Activated CD8-positive, alpha-beta memory T cell treated with anti-CD3 and anti-CD28 coated beads, Interleukin-2, amount 10 ng/mL, durations not matched to agents 7 days and 5 days (primary cell): ENCODE measurements at places on chromosomes 2 and 18. TPM values are rescaled to one million over a fixed set of nuclear protein-coding genes. Genes with fewer than 3 reads are reported as not detected.

DNA sequence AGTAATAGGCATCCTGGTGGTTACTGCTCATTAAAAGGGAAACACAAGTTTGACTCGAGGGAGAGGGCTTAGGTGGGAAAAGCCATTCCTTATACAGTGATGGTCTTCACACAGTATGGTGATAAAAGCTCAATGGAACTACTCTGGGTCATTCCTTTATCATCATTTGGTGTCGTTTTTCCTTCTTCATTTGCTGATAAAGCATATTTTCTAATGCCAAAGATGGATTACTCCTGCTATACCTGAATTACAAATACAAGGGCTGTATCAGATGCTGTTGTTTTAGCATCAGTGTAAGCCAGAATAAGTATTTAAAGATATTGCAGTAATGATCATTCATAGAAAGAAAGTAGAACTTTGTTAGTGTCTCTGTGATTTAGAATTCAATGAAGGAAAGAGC, 563.7 kb downstream of the PLCL1 start:
- DNase-seq = no peak

- DNase-seq = peak; percentile 72
Observed at GRCh38 chr2:199977984-199978415, 22.6 kb downstream of the MAIP1 start.

DNA sequence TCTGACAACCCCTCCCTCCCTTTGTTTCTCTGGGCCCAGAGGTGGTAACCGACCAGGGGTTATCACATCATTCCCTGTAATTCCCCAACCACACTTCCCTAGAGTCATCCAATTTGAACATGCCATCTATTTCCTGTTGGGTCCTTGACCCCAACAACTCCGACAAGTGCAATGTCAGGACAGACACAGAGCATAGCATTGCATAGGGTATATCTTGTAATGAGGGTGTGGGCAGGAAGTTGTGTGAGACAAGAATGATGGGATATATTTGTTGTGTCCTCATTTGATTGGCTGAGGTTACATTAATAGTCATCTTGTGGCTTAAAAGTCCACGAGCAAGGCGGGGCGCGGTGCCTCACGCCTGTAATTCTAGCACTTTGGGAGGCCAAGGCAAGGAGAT, 33.4 kb upstream of the CNOT11 start:
- no peak for DNase-seq

DNA sequence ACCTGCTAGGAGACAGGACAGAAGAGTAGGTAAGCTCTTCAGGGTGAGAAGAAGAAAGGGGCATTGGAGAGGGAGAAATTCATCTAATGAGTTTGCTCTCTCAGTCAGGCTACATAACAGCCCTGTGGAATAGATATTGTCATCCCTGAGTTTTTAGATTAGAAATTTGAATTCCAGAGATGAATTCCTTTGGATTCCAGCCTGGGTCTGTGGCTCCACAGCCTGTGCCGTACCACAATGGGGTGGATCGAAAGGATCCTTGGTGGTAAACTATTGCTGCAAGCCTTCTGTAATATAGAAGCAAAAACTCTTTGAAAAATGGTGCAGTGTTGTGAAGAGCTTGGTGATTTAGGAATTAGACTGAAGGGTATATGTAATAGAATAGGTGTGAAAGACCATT, 21.0 kb downstream of the MYO1B start:
- no peak for DNase-seq

DNA sequence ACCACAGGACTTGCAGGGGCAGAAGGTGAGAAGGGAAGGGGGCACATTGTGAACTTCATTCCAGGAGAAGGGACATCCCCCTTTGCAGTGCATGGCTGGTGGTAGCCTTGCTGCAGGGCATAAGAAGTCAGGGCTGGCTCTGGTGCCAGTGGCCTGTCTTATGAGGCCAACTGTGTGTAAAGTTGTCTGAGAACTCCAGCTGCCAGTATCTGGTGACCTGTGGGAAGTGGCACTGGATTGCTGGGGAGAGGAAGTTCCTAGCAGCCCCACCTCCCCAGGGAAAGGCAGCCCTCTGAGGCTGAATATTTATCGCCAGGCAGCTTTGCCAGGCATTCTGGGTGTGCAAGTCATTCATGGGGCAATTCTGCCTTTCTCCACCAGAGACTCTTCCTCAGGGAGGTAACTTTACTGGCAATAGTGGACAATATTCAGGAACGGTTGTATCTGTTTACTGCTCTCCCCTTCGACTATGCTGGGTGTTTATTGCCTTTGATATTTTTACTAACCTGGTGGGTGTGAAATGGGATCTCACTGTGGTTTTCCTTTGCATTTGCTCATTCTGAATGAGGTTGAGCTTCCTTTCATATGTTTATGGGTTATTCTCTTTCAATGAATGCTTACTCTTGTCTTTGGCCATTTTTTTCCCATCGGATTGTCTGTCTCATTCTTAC, 12.3 kb downstream of the TRPM8 start:
- DNase-seq = no peak

GRCh38 chr2:143157001-143157400, 27.8 kb downstream of the ARHGAP15 start:
- DNase-seq = no peak

DNA sequence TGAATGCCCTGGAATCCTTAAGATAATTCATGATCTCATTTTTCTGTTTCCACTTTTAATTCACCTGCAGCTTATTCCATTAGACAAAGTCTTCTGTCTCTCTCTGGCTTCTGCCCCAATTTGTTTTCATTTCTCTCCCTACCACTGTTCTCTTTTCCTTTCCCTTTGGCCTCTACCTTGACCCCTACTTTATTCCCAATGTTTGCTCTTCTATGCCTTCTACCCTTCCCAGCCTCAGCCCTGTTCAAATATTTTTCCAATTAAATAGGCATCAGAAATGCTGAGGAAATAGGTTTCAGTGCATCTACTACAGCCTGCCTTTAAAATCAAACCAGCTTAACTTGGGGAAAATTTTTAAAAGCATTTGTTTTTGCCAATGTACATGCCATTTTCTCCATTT, 443.7 kb upstream of the CWC22 start:
- no peak for DNase-seq

DNA sequence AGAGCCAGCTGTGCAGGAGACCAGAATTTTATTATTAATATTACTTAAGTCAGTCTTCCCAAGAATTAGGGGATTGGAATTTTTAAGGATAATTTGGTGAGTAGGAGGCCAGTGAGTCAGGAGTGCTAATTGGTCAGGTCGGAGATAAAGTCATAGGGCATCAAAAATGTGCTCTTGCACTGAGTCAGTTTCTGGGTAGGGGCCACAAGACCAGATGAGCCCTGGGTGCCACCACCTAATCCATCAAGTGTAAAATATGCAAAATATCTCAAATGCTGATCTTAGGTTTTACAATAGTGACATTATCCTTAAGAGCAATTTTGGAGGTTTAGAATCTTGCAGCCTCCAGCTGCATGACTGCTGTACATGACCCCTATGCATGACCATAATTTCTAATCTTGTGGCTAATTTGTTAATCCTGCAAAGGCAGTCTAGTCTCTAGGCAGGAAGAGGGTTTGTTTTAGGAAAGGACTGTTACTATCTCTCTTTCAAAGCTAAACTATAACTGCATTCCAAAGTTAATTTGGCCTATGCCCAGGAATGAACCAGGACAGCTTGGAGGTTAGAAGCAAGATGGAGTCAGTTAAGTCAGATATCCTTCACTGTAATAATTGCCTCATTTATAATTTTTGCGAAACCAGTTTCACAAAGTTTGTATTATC, 215.9 kb downstream of the RNF152 start:
- no peak for DNase-seq

DNA sequence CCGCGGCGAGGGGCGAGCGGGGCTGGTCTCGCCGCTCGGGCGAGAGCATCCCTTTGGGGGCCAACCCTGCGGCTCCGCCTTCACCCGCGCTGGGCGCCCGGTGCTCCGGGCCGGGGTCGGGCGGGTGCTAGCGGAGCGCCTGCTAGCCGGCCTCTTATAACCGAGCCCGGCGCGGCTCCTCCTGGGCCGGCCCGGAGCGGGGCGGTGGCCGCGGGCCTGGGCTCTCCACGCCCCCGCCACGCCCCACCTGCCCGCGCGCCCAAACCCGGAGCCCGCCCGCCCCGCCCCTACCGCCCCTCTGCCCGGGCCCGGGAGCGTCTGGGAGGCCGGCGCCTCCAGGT, at the start of gene FOXI3:
Gene FOXI3 (minus strand): TSS at position 129 of the 341 bp plus-strand sequence. CDS start 158 bp downstream, outside the sequence.
- DNase-seq = no peak

DNA sequence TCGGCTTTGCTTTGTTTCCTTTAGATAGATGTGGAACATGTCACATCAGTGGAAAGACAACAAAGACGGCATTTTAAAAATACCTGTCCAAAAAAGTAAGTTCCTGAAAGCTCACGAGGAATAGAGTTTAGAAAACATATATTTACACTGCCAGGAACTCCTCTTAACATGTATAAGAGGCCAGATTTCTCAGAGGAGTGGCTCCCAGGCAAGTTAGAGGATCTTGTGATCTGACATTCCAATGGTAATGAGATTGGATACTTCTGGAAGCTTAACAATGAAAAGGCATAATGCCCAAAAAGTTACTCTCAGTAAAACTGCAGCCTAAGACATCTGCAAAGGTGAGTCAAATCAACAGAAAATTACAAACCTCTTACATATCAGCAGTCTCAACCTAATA, 77.1 kb downstream of the CYRIA start:
- DNase-seq = no peak

DNA sequence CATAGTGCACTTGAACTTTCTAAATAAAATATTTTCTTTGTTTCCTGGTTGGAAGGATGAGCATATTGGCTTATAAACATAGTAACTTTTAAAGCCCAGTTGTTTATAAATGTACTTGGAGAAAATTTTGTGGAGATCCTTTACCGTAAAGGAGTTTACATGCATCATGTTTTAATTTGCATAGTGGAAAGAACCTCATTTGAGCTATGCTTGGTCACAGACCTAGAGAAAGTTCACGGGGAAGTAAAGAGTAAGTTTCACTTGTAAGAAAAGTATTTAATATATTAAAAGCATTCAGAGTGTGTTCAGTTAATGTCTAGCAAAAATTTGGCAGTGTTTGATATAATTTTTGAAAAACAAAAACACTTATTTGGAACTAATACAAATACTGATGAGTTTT, 45.3 kb downstream of the PIKFYVE start:
- no peak for DNase-seq

DNA sequence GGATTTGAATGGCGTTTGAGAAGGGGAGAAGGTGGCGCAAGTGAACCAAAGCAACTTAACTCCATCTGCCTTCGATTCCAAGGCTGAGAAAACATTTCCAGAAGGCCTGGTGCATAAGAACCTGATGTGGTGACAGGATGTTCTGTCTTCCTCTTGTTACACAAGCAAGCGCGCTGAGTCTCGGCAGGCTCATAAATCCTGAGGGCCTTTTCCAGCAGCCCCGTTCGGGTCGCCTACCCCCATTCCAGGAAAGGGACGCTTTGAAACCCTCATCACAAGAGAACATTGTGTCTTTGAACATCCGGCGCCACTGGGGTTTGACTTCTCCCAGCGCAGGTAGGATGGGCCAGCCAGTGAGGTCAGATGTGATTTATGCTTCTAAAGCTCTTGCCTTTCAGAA, 403.5 kb downstream of the SETBP1 start:
- DNase-seq = no peak

DNA sequence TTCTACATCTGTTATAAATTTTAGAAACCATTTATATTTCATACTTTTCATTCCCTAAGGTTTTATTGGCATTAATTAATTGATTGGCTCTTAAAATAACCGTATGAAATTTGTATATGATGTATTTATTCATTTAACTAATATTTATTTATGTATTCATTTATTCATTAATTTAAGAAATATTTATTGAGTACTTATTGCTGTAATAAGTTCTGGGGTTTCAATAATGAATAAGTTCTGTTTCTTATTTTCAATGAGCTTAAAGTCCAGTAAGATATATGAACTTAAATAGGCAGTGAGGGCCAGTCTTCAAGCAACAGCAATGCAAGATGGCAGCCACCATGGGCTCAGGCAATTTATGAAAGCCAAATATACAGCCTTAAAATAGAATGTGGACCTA, 17.9 kb downstream of the CDK15 start:
- no peak for DNase-seq

- no peak for DNase-seq
Observed at GRCh38 chr2:187274146-187274545, 173.9 kb downstream of the CALCRL start.

GRCh38 chr18:26307161-26307773, 81.0 kb downstream of the TAF4B start:
- DNase-seq = no peak

- no peak for DNase-seq
Observed at GRCh38 chr18:79185648-79186047, 116.5 kb downstream of the ATP9B start.

DNA sequence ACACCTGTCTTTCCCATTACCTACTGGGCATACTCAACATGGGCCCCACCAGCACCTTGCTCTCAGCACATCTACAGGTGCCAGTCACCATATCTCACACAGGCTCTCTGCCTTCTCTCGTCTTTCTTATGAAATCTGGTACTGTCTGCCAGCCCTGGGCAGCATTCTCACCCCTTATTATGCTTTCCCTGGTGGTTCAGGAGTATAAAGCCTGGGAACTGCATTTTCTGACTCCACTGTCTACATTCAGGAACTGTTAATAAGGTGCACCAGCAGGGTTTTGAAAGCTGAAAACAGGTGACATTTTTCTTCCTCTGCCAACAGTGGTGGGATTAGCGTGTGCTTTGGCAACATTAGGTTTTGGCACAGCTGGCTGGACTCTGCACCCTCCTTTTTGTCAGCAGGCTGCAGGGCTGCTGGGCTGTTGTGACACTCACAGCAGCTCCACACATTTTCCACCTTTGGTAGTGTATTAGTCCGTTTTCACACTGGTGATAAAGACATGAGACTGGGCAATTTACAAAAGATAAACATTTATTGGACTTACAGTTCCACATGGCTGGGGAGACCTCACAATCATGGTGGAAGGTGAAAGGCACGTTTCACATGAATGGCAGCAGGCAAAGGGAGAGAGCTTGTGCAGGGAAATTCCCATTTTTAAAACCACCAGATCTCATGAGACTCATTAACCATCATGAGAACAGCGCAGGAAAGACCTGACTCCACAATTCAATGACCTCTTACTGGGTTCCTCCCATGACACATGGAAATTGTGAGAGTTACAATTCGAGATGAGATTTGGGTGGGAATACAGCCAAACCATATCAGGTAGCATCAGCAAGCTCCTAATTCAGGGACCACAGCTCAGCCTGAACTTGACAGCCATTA, 343.1 kb upstream of the LYPD1 start:
- DNase-seq = no peak

DNA sequence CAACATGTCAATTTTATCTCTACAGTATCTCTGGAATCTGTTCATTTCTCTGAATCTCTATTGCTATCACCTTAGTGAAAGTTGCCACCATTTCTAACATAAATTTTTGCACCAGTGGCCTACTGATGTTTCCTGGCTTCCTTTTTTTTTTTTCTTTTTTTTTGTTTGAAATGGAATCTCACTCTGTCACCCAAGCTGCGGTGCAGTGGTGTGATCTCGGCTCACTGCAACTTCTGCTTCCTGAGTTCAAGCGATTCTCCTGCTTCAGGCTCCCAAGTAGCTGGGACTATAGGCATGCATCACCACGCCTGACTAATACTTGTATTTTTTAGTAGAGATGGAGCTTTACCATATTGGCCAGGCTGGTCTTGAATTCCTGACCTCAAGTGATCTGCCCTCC, 35.1 kb downstream of the KCNJ13 start:
- no peak for DNase-seq

Gene IAH1
- 71.3 TPM for total RNA-seq

Gene TYMS
- total RNA-seq = 369 TPM

Gene LIMS4
- total RNA-seq = 0.85 TPM

Gene TLX2
- 0.82 TPM for total RNA-seq

Gene ABCB11
- not detected for total RNA-seq

Gene DAW1
- total RNA-seq = not detected

Gene C2orf68
- 47.9 TPM for total RNA-seq
